ENCODE measurements at places on chromosomes 3 and 15.

GRCh38 chr3:167480748-167481147 is 6.9 kb upstream of the SERPINI2 start:
- no peak for DNase-seq

GRCh38 chr3:106529738-106530137 is 660.9 kb upstream of the CBLB start:
- DNase-seq: no peak

GRCh38 chr3:171811913-171812335 is 1.6 kb upstream of the PLD1 start:
- no peak for DNase-seq

- no peak for DNase-seq
Observed at GRCh38 chr3:144622845-144623244, 651.2 kb downstream of the DIPK2A start.

- DNase-seq: no peak
Observed at GRCh38 chr3:79871656-79872055, 103.9 kb upstream of the ROBO1 start.

DNA sequence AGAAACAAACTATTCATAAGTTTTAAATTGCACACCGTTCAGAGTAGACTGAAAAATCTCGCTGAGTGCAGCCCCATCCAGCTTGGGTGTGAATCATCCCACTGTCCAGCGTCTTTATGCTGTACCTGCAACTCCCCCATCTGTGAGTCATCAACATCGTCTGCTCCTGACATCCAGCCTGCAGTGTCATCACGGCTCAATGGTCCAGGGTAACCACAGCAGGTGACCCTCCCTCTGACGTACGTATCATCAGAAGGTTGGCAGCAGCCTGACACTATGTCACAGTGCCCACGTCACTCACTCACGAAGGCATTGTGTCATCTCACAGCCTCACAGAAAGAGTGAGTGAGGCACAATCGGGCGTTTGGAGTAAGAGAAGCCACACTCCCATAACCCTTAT is 65.2 kb downstream of the TPRA1 start:
- DNase-seq: no peak

GRCh38 chr15:78925076-78925624 is 19.7 kb downstream of the CTSH start:
- DNase-seq: no peak

- DNase-seq: no peak
Observed at GRCh38 chr3:196181127-196181546, 30.1 kb downstream of the ZDHHC19 start.

- DNase-seq: no peak
Observed at GRCh38 chr3:48419149-48419548, 10.7 kb downstream of the PLXNB1 start.

DNA sequence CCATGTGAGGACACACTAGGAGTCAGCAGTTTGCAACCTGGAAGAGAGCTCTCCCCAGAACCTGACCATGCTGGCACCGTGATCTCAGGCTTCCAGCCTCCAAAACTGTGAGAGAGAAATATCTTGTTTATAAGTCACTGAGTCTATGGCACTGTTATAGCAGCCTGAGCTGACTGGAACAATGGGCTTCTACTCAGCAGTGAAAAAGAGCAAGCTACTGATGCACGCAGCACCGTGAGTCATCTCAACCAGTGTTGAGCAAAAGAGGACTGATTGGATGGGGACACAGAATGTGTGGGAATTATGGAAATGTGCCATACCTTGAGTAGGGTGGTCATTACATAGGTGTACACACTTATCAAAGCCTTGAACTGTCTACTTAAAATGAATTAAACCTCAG is 230.4 kb downstream of the PLCL2 start:
- DNase-seq: no peak

- no peak for DNase-seq
Observed at GRCh38 chr3:85576697-85577200, 618.0 kb downstream of the CADM2 start.

DNA sequence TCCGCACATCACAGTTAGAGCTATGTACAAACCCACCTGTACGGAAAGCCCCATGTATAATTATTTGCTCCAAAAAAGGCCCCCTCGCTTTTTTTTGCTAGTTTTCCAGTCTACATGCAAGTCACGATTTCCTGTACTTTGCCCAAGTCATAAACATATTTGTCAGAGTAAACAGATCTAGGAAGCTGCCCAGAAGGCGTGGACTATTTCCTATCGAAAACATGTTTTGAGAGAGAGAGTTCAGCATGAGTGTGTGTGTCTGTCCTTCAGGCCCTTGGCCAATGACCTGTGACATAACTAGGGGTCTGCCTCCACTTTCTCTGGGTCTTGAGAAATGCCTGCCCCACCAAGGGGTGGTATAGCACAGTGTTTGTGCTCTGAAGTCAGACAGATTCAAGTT is 72.7 kb upstream of the HACD2 start:
- no peak for DNase-seq

DNA sequence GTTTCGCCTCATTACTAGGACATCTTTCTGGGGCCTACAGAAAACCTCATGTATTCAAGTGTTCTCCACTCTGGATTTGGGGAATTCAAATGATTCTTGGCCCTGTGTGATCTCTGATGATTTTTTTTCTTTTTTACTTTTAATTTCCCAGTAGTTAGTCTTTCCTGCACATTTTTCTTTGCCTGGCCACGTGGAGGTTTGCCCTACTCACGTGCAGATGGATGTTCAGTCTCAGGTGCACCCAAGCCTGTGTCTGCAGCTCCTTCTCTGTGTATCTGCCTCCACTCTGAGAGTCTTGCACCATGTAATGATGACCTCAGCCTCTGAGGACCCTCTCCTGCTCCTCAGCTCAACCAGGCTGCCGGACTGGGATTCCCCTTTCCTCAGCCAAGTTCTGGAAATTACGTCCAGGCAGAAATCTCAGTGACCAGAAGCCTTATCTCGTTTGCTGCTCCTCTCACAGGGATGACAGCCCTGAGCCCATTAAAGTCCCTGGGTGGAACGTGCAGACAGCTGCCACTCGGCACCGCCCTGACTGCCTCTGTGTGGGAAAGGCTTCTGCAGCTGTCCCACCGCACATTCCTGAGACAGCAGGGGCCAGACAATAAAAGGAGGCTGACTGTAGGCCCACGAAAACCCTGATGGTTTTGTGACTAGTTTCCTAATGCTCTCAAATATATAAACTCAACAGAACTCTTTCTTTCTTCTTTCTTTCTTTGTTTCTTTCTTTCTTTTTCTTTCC is 31.4 kb upstream of the GABRB3 start:
- DNase-seq: no peak

DNA sequence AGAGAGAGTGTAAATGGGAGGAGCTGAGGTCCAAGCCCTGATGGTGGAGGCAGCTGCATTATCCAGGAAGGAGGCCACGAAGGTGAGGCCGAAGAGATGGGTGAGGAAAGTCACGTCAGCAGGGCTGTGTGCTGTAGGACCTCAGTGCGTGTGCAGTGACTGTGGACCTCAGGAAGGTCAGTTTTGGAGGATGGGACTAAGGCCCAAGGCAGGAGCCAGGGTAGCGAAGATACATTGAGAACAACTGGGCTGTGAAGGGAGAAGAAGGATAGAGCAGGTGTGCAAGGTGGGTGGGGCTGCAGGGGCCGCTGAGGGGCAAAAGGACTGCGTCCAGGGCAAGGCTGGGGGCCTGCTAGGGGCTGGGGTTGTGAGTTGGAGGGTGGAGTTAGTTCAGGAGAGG is 4.9 kb downstream of the KLHL40 start:
- no peak for DNase-seq

GRCh38 chr3:8282541-8283165 is 219.0 kb upstream of the LMCD1 start:
- no peak for DNase-seq

- DNase-seq: no peak
Observed at GRCh38 chr15:55240125-55240760, 43.5 kb upstream of the RSL24D1 start.

GRCh38 chr15:66356359-66357236 is at the start of gene TIPIN:
Gene TIPIN, minus strand, starts transcription at chr15:66356685. Its CDS starts 3,738 bp downstream, at chr15:66352947.
- DNase-seq: peak; percentile 87

DNA sequence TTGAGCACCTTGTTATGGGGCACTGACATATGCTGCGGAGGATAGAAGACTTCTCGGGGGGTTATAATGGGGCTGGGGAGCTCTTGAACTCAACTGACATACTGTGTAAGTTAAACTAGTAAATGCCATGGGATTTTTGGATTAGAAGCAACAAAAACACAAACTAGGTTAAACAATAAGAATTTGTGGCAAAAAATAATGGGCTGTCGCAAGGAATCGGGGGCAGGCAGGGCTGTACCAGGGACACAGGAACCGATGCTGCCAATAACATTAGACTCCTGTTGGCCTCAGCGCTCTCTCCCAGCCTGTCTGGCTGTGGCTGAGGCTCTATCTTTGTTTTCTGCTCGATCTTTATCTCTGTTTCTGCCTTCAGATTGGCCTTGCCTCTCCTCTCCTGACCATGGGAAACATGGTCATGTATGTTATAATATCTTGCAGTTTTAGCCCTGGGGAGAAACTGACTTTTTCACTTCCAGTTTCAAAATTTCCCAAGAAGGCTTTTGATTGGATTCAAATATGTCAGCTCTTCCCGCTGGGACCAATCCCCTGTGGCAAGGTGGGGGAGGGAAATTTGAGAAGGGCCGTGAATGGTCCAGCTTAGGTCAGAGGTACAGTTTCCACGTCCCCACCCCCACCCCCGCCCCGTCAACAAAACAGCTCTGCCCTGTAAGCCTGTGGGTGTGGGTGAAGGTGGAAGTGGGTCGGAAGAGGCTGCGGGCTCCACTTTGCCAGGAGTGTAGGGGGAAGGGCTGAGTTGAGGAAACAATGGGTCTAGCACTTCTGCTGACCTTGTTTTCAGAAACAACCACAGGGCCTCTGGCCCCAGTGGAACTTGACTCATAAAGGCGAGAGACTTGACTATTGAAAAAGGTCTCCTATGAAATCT is 161.1 kb upstream of the TBL1XR1 start:
- DNase-seq: no peak

GRCh38 chr15:63476229-63476632 is 28.2 kb upstream of the USP3 start:
- DNase-seq: no peak

- DNase-seq: no peak
Observed at GRCh38 chr3:42061713-42062380, 29.3 kb upstream of the TRAK1 start.

DNA sequence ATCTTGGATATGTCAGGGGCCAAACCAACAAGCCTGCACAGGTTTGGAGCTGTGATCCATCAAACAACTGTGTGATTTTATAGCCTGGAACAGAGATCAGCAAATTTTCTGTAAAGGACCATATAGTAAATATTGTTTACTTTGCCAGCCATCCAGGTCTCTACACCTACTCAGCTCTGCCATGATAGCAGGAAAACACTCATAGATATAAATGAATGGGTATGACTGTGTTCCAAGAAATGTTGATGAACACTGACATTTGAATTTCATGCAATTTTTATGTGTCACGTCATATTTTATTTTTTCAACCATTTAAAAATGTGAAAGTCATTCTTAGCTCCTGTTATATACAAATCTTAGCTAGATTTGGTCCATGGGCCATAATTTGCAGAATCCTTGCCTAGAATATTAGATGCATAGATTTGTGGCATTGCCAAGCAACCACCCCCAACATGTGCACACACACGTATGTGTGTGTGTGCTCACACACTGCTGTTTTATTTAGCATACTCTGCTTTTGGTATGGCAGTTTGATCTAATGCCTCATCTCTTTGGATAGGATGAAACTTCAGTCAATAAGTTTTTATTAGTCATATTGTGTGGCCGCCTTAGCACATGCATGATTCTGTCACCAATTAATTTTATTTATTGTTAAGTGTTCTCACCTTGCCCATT is 6.4 kb downstream of the ATXN7 start:
- no peak for DNase-seq

- no peak for DNase-seq
Observed at GRCh38 chr3:10726787-10727186, 89.2 kb upstream of the SLC6A11 start.

- DNase-seq: no peak
Observed at GRCh38 chr3:174125267-174125824, 727.8 kb downstream of the NLGN1 start.

DNA sequence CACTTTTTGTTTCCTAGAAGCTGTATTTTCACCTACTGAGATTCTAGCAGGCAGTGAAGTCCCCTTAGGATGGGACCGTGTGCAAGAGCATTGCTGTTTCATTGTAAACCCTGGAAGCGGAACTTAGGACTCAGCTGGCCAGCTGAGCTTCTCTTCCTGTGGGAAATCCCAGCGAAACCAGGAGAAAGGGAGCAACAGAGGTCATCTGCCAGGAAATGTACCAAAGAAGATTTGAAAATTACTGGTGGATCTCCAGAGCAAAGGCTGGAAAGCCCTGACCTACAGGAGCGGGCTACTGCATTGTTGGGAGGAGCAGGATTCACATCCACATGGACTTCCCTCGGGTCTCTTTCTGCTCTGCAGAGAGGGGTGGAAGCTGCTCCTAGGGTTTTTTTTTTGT is 7.6 kb upstream of the ADPRH start:
- no peak for DNase-seq

DNA sequence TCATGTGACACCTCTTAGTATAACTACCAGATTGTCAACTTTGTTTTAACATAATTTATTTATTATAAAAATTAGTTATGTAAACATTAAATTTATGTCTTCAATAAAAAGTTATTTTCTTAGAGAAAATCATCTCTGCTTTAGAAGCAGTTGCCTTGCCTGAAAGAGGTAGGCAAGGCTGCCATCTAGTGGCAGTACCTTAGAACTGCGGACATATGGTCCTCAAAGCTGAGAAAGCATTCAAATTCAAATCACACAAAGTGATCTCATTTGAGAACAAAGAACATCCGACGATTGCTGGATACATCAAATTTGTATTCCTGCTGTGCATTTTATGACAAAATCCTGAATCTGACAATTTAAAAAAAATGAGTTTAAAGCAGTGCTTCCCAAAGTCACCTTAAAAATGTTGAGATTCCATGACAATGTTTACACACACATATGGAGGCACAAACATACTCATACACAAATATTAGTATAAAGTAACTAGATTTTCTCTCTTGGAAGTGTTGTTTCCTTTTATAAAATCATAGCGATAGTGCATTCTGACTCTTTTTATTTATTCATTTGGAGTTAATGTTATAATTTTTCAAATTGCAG is 617.4 kb downstream of the CADM2 start:
- peak; percentile 48 for DNase-seq

DNA sequence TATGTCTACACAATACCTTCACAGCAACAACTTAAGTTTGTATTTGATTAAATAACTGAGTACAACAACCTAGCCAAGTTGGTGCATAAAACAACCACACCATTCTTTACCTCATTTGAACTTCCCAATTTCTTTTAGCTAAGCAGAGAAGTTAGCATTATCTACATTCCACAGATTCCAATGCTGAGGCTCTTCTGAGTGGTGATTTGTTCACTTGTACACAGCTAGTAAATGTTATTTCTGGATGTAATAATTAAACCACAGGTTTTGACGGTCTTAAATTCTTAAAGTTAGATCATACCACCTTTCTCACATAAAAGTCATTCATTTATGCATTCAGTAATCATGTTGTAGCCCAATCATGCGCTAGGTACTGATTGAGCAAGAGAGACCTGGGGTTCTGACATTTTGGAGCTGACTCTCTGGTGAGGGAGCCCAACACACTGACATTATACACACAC is 102.5 kb downstream of the SST start:
- no peak for DNase-seq

- DNase-seq: no peak
Observed at GRCh38 chr3:77304700-77305021, 264.8 kb downstream of the ROBO2 start.

All from neuronal stem cell (in vitro differentiated cells).